ENCODE measurements at places on chromosomes 6 and 20.

DNA sequence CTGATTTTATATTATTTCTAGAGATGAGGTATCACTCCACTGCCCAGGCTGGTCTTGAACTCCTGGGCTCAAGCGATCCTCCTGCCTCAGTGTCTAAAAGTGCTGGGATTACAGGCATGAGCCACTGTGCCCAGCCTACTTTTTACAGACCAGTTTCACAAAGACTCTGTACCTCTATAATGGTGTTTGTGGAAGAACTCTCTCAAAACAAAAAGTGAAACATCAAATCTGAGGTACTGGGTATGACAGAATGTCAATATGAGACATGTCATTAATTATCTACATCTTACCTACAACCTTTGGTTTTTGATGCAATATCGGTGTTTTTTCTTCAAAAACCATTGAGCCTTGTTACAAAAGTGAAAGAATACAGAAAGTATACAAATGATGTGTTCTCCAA, 49.4 kb upstream of the MCM9 start:
- DNase-seq: no peak

DNA sequence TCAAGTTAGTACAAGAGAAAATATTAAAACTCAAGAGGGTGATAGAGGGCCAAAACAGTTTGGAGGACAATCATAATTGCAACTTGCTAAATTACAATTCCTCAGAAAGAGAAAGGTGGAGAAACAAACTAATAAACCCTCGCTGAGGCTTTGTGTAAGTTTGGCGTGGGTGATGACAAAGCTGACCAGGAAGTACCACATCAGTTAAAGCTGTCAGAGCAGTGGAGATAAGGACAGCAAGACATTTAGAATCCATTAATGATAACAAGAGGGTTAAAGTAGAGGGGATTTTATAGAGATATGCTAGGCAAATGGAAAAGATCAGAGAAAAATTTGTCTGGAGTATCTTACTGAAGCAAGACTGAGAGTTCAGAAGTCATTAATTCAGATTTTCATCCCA, 334.4 kb downstream of the TFAP2B start:
- no peak for DNase-seq

DNA sequence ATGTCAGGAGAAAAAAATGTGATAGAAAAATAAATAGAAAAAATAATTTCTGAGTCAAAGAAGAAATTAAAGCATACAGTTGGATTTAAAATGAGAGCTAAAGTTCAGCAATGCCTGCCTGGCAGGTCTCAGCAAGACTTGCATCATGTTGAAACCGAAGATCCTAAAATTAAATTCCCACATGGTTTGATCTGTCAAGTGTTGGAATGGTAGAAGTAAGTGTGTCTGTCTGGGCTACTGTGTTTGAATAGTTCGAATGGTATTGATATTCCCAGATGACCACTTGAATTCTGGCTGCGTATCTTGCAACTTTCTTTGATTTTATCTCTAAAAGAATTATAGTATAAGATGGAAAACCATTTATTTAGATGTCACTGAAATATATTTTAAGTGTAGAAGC, 1349.6 kb downstream of the EPHA7 start:
- DNase-seq: no peak

DNA sequence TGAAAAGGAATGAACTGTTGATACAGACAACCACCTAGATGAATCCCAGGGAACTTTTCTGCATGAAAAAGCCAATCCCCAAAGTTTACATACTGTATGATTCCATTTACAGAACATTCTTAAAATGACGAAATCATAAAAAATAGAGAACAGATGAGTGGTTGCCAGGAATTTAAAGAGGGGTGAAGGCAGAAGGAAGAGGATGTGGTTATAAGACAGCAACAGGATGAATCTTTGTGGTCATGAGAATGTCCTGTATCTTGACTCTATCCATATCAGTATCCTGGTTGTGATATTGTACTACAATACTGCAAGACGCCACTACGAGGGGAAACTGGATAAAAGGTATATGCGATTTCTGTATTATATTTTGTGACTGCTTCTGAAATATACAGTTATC, 70.1 kb upstream of the EMILIN3 start:
- DNase-seq: no peak

- DNase-seq: no peak
These were observed 703.4 kb downstream of the EPHA7 start for GRCh38 chr6:92715991-92716390.

DNA sequence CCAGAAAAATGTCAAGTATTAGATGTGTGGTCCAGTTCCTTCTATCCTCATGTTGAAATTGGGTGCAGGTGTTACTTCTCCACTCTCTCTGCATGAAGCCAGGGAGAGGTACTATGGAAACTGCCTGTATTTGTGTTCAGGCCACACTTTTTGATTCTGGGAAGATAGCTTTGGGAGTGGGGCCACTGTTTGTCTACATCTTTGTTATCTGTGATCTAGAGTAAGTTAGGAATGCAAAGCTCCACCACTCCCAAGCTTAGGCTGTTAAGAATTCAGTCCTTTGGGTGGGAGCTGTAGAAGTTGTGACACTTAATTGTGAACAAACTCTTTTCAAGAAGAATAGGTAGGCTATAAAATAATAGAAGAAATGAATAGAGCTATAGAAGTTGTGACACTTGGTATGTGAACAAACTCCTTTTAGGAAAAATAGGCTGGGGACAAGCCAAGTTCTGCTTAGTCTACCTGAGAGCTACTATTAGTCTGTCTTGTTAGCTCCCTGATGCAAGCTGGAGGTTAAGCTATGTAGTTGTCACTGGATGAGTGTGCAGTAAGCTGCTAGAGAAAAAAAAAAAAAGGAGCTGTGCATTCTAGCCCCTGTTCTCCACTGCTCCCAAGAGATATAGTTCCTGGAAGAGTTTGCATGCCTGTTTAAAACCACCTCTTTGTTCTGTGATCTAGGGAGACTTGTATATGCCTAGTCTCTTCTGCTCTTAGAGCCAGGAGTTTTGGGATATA, 7.1 kb upstream of the GFRAL start:
- no peak for DNase-seq

GRCh38 chr6:152771061-152771687, 20.6 kb downstream of the VIP start:
- DNase-seq: no peak

DNA sequence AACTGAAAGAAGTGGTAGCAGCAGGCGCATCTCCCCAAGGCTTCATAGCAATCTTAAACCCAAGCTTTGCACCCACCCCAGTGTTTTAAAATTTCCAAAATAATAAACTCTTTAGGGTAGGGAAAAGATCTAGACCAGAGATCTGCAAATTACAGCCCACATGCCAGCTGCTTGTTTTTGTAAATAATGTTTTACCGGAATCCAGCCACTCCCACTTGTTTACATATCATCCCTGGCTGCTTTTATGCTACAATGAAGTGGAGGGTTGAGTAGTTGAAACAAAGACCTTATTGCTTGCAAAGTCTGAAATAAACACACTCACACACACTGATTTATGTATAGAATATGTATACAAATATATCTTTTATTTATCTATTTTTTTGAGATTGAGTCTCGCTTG, 30.0 kb downstream of the SLX4IP start:
- DNase-seq: no peak

DNA sequence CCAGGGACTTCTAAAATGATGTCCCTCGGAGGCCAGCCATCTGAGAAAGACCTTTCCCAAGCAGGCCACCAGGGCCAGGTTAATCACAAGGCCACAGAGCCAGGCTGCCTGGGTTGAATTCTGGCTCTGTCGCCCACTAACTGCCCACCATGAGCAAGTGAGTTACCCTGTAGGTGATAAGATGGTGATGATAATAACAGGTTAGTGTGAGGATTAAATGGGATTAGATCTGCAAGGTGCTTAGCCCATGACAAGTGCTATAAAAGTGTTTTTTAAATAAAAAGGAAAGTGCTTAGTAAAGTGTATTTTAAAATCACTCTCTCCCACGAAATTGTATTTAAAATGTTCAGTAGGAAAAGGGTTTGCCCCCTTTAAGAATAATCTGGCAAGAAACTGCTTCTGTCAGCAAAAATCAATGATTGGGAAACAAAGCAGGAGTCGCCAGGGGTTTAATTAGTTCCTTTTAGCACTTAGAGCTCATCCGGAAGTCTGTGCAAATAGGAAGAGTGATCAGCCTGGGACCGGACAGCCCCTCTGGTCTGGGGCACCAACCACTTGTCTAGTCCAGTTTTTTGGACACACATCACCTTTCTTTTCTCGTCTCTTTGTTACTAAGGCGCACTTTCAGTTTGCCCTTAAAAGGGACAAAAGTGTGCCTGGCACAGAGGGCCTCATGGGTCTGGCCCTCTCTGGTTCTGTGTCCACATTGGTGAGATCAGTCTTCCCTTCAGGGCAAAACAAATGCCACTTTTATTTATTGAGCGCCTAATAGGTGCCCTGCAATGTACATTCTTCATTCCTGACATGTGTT, 150.4 kb downstream of the GRM4 start:
- no peak for DNase-seq

DNA sequence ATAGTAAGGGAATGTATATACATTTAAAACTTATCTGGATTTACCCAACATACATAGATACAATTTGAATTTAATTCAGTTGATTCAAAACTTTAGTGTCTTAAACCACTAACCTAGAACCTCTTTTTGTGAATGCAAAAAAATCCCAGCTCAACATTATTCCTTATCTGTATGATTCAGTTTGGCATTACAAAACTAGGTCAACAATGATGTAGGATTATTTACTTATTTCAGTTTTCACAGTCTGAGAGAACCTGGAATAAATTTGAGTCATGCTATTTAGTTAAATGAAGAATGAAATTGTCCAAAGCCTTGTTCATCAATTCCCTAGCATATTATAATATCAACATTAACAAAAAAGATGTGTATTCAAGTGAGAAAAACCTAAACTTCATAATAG, 7.4 kb upstream of the PLCB1 start:
- DNase-seq: no peak

- DNase-seq: no peak
These were observed 79.5 kb upstream of the TULP1 start for GRCh38 chr6:35592178-35592577.

- no peak for DNase-seq
These were observed 4.7 kb downstream of the DNTTIP1 start for GRCh38 chr20:45796337-45797065.

GRCh38 chr6:54516321-54516720, 208.1 kb downstream of the TINAG start:
- DNase-seq: no peak

DNA sequence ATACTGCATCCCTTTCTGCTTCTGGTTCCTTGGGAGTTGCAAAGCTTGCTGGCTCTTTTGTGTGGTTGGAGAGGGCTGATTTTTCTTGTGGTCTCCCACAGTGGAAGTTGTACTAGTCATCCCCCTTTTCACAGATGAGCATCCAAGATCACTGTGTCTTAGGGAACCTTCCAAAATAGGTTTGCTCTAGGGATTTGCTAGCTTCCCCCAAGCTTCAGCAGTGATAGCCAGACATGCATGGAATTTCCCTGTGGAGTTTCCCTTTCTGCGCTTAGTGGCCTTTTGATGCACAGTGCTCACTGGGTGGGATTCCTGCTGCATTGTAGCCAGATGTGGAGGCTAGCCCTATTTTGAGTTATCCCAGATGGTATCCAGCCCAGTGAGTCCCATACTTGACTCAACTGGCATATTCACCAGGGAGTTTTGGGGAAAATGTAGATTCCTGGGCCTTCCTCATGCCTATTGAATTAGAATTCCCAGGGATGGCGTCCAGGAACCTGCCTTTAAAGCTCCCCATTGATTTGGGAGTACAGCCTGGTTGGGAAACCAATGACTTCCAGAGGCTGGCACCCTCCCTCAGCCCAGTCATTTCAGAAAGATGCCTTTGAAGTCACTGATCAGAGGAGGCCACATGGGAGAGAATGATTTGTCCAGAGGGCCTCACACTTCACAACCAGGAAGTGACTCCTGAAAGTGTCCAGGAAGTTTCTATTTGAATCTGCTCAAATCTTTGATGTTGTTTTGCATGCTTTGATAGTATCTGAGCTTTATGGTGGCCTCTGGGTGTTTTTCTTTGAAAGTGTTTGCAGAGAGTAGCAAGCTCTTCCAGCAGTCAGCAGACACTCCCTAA, 25.9 kb downstream of the PPARD start:
- DNase-seq: no peak

- DNase-seq: no peak
These were observed 177.6 kb downstream of the PLCB1 start for GRCh38 chr20:8309634-8310033.

GRCh38 chr6:156464100-156464878, 312.9 kb upstream of the ARID1B start:
- DNase-seq: no peak

- DNase-seq: no peak
These were observed 85.5 kb downstream of the WASF1 start for GRCh38 chr6:110093981-110094380.

DNA sequence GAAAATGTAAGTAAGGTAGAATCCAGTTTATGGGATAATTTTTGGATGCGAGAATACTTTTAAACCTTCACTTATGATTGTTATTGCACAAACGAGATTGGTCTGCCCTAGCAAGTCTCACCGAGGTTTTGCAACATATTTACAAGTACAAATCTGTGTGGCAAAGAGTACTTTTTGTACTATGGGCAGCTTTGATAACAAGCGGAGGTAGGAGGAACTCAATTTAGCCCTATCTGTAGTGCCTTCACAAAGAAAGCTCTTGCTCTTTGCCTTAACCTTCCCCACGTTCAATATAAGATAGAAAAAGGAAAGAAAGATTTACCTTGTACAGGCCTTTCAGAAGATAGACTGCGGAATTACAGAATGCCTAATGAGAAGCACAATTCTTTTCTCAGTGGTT, 77.5 kb upstream of the HIVEP1 start:
- DNase-seq: no peak

DNA sequence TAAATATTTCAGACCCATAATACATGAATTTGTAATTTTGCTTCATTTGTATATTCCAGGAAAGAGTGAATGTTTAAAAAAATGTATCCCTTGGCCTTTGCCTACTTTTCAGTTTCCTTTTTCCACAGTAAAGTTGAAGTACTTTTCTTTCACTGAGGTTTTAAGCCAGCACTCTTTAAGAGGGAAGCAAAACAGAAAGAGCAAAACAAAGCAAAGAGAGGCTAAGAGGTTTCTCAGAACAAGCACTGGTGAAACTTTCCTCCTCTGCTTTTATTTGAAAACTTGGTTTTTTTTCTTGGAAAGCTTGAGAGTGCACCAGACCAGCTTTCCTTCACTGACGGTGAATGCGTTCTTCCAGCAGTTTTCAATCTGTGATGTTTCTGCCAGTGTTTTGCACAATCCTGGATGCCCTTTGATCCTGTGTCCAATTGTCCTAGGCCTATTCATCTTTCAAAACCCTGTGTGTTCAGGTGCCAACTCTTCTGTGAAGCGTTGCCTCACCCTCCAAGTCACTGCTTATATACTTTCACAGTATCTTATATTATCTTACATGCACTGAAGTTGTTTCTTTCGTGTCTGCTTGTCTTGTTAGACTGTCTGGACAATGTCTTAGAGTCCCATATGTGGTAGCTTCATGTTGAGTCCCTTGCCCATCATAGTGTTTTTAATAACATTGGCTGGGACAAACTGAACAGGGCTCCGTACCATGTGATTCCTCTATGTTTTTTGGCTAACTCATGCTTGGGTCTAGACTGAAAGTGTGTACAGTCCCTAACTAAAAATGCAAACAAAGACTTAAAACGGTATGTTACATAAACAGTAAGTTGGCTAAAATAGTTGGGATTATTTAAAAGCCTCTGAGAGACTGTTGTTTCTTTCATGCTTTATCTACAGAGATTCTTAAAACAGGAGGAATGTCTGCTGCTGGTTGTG, 1.9 kb downstream of the RNF217 start:
- peak; percentile 66 for DNase-seq

GRCh38 chr6:69162811-69163210, 527.7 kb downstream of the ADGRB3 start:
- DNase-seq: no peak
